H4 (cell line): ENCODE measurements at places on chromosomes 7 and 10. TPM values are rescaled to one million over a fixed set of nuclear protein-coding genes. Genes with fewer than 3 reads are reported as not detected.

DNA sequence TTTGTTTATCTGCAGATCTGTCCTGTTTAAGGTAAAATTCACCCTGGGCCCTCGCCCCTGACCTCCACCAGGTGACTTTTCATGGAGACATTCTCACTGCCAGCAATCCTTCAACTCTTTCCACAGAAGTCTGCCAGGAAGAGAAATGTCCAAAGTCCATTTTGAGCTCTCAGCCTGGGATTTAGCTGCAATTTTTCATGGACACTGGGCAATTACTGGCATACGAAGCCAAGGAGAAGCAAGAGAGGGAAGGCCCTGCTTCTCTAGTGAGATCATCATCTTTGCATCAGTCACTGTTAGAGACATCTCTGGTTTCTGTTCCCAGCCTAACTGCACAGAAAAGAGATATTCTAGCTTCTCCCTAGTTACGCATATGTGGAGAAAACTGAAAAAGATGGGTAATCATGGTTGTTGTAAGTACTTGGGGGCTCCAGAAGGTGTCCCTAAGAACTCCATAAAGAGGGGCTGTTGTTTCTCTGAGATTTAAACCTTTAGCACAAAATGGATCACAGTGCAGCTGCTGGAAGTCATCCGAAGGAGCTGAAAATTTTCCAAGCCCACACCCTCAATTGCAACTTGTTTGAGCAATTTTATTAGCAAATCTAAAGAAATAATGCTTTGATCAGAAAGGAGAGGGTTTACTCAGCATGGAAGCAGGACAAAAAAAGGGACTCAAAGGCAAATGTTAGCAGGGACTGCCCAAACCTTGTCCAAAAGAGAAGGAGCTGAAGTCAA, 168.9 kb downstream of the SNX10 start:
- DNase-seq: no peak

Gene PSD
- 0.06 TPM in 1 of 2 replicates, not detected in the other for total RNA-seq

DNA sequence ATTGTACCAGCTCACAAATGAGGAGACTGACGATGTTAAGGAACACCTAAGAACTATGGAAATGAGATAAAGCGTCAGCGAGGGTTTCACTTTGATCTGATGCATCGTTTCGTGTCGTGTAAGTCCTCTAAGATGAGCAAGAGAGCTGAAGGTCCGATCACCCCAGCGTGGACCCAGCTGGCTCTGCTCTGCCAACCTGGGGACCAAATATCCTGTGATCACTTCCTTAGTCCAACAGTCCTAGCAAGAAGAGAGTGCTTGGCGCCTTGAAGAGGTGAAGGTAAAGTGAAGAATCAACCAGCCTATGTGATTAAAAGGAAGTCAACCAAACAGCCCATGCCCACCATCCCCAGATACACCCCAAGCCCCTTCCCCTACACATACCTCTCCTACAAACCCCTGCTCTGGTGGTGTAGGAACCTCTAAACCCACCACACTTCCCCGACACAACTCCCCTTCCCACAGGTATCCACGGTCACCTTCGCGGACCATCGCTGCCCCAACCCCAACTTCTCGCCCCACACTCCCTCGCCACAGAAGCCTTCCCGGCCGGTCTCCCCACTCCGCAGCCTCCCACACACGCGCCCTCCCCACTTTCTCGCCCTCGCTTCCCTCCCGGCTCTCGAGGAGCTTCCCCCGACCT, 722 bp downstream of the UPF2 start:
- peak; percentile 3 for DNase-seq

Gene H2BK1
- 0.64 TPM in 1 of 2 replicates, not detected in the other for total RNA-seq

Gene CCDC172
- 0.06 and 0.41 TPM in 2 replicates for total RNA-seq

Gene SYPL1
- 57.8 and 65.2 TPM in 2 replicates for total RNA-seq

DNA sequence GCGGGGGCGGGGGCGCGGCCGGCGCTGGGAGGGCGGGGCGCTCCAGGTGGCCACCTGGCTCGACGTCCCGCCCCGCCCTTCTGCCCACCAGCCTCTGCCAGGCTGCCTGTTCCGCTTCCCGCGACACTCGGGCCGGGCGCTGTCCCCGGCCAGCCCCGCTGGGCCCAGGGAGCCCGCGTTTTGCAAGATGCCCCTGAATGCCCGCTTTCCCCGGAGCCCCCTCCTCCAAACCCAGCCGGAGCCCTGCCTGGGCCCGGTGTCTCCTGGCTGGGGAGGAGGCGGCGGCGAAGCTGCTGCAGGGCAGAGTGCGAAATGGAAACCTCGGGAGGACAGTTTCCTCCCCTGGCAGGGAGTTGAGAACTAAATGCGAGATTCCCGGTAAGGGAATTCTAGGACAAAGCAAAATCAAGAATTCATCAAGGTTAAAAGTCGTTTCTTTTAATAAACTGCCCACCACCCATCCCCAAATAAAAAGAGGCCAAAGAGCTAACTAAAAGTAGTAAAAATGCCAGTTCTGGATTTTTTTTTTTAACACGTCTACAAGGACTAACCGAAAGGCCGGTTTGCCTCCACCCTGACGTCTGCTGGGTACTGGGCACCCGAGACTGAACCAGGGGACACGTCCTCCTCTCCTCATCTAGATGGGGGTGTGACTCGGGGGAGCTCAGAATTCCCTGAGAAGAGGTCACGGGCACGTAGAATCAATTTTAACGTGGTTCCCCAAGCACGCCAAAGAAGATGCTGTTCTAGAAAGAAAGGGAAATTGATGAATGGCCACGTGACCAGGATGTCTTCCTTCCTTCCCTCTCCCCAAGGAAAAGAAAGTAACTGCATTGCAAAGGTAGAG, 200.4 kb upstream of the NFE2L3 start:
- no peak for DNase-seq

DNA sequence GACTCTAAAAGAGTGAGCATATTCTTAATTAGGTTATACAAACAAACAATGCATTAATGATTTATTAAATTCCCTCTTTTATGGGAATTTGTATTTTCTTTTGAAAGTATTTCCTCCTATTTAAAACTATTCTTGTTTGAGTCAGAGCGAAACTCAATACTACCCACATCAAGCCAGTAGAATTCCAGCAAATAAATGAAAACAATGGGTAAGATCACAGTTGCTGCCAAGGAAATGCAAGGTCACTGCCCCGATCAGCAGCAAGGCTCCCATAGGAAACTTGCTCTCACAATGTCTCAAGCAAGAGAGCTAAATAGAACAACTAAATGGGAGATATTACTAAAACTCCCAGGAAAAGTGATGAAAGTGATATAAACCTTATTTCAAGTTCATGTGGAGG, 206.3 kb downstream of the THSD7A start:
- DNase-seq: no peak

- DNase-seq: no peak
Observed at GRCh38 chr7:77181734-77182133, 17.9 kb downstream of the FGL2 start.

Gene HOXA11
- total RNA-seq: 0.27 and 0.52 TPM in 2 replicates

Gene BTBD16
- not detected in 2 replicates for total RNA-seq

Gene GBX1
- total RNA-seq: not detected in 2 replicates

GRCh38 chr10:43196131-43196980, 58.1 kb downstream of the CSGALNACT2 start:
- DNase-seq: no peak

Gene MBL2
- total RNA-seq: not detected in 2 replicates

- no peak for DNase-seq
Observed at GRCh38 chr7:43677864-43678263, 51.5 kb downstream of the COA1 start.

DNA sequence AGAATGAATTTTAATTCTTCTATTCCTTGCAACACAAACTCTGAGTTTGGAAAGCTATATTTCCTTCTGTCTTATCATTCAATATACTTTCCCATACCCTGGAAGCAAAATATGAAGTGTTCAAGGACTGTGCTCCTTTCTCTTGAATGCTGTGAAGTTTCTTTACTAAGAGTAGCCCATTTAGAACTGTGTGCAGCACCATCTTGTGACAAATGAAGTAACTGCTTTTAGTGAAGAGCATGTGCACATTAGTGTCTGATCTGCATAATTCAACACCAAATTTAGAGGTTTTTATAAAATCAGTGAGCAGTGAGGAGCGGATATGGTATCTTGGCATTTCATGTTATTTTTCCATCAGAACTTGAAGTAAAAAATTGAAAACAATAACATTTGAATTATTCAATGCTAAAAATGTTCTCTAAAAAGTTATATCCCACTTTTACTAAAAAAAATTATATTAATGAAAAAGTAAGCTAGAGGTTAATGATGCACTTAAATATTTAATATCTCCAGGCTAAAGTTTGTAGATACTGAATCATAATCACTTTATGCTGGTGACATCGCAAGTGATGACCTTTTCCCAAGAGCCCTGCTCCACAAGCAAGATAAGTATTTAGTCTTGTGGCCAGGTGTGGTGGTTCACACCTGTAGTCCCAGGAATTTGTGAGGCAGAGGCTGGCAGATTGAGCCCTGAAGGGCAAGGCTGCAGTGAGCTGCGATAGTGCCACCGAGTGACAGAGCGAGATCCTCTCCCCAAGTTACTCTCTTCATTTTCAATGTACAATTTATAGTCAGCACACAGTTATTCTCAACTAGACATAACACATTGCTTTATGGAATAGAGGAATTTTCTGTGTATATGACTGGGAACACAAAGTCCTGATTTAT, 108.8 kb upstream of the PCLO start:
- peak; percentile 74 for DNase-seq

Gene ZNF503
- total RNA-seq: 3.4 and 3.7 TPM in 2 replicates

GRCh38 chr7:20310963-20311742, 19.5 kb upstream of the ITGB8 start:
- DNase-seq: peak; percentile 78

- DNase-seq: no peak
Observed at GRCh38 chr7:157150882-157151281, 12.2 kb downstream of the UBE3C start.

DNA sequence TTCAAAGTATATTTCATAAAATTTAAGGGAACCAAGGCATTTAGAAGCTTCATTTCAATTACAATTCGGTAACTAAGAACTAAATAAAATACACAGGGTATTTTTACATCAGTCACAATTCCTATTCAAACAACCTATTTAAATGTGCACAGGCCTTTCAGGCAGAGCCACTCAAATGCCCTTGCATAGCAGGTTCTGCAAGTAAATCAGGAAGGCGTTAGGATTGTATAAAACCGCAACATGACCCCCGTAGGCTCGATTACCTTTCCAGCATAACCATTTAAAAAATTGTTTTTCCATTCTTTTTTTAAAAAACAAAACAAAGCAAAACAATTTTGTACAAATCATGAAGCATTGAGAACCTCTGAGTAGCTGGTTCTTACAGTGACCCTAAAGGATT, 289.9 kb upstream of the SP8 start:
- DNase-seq: no peak

Gene CHCHD3
- total RNA-seq: 79.6 and 102 TPM in 2 replicates

DNA sequence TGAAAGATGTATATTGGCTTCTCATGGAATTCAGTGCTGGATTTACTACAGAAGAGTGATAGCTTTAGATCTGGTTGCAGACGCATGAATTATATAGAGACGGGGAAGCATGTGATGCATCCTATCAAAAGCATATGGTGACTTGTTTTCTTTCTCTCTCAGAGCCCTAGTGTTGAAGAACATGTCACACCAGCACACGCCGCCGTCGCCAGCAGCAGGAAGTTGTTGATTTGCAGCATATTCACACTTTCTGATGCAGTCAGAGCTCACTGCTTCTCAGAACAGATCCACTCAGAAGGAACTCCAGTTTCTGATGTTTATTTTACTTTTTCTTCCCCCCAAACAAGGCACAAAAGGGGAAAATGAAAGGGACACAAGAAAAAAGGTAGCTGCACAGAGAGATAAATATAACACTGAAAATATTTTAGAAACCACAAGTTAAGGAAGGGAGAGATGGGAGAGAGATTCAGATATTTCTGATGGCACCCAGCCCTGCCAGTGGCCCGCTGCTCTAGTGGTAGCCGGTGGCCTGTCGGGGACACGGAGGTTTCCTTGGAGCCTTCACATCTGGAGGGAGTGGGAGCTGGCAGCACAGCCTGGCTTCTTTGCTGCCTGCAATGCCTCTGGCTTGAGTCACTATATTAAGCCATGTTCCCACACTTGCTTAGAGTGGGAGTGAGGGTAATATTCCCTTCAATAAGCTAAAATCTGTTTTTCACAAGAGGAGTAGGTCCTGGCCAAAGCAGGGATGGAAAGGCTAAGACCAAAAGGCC, 123.2 kb downstream of the NRP1 start:
- no peak for DNase-seq

Gene CLRN3
- total RNA-seq: 0.64 TPM in 1 of 2 replicates, not detected in the other

DNA sequence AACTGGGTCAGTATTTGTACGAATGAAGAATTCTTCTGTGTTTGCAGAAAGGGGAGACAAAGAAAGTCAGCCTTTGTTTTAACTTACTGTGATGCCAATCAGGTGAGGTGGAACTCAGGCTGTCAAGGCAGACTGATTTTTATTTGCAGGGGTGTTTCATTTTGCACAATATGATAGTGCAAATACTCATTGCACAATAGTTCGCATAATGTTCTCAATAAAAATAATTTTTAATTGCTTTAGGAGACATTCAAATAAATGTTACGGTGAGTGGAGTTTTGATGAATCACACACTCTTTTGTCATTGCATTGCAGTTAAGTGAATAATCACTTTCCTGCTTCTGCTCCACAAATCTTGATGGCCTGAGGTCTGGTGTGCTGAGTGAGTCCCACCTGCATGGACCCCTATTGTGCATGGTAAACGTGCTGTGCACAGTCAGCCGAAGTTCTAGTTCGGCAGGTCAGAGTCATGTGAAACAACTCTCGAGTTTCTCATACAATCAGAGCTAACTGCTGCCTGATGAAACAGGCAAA, 141.3 kb upstream of the FZD8 start:
- no peak for DNase-seq

DNA sequence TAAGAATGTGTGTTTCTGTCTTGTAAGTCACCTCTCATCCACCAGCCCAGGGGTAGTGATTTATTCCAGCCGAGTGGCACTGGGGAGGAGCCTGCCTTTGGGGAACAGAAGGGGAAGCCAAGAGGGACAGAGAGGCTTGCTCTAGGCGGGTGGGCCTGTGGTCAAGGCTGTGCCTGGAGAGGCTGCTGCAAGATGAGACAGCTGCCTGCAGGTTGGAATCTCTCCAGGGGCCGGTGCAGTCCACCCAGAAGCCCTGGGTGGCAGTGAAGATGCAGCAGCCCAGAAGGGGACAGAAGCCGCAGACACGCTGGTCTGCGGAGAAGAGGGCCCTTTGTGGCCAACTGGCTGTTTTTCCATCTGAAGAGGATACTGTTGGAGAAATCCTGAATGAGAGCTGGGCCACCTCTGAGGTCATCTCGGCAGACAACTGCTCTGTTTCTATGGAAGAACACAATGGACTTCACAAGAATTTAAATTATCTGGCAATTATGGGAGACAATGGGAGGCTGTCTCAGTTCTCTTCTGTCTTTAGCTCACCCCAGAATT, 175.7 kb downstream of the GFRA1 start:
- no peak for DNase-seq

DNA sequence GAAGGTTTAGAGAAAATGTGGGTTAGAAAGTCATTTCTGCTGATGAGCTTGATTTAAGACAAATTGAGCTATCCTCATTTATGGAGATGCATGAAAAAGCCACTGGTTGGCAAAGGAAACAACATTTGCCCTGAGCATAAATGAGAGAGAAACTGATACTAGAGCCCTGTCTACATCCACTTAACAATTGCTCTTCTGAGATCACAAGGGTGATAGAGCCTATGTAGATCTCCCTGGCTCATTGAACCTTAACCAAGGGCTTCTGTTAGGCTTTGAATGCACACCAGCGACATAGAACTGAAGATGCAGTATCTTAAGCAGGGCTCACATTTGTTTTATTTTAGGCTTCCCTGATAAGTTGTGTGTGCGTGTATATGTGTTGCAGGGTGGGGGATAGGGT, 35.0 kb downstream of the GPR141 start:
- no peak for DNase-seq

- no peak for DNase-seq
Observed at GRCh38 chr10:70197235-70197945, 27.1 kb upstream of the SAR1A start.
